GM12864 (cell line): ENCODE measurements at places on chromosomes 11 and 22.

DNA sequence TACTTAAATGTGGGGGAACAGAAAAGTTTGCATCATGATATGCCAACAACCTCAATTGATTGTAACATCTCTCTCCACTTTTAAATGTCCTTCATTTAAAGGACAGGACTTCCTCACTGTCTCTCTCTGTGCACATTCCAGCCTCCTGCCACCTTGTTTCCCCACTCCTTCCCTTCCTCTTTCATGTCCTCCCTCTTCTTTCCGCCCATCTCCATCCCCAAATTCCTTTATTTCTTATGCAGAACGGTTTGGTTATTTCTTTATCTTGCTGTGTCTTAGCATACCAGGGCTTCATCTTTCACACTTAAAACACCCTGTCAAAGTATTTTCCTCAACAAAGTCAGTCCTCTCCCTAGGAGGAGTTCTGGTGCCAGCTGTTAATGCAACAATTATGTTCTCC lies 293.8 kb downstream of the NXPE2 start:
- DNase-seq: no peak

GRCh38 chr22:44639891-44640617 lies 62.0 kb upstream of the PRR5 start:
- no peak for DNase-seq

GRCh38 chr11:117618982-117619355 lies 178.0 kb downstream of the DSCAML1 start:
- DNase-seq: no peak

DNA sequence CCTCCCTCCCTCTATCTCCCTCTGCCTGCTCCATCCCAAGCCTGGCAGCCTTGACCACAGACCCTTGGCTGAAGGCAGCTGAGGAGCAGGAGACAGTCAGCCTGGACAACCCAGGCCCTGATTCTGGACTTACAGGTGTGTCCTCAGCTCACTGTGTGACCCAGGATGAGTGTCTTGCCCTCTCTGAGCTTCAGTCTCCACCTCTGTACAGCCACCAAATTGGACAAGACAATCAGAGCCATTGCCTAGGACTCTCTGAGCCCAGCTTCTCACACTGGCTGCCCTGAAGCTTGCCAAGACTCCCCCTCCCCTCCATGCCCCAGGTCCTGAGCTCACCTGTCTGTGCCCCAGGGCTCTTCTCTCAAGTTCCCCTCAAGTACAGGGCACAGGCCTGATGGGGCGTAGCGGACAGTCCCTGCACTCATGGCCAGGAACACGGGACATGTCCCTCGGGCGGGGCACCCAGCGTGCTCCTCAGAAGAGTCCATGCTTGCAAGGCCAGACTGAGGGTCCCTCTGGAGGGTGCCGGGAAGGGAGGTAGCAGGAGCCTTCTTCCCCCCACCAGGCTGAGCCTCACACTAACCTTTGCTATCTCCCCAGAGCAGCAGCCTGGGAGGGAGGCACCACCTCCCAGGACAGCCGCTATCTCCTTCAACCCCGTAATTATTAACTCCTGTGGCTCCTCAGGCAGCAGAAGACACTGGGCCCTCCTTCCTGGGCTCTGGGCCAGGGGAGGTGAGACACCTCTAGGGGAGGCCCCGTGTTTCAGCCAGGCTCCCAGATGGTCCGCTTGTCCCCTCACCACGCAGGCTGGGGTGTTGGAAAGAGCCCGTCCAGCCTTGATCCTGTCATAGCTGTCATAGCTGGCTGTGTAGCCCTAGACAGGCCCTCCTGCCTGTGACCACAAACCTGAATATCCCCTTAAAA lies 2.6 kb upstream of the RAB3IL1 start:
- DNase-seq: no peak

GRCh38 chr22:28012832-28013460 lies 93.9 kb upstream of the PITPNB start:
- no peak for DNase-seq

GRCh38 chr11:86741839-86742805 lies 58.2 kb upstream of the PRSS23 start:
- DNase-seq: no peak

DNA sequence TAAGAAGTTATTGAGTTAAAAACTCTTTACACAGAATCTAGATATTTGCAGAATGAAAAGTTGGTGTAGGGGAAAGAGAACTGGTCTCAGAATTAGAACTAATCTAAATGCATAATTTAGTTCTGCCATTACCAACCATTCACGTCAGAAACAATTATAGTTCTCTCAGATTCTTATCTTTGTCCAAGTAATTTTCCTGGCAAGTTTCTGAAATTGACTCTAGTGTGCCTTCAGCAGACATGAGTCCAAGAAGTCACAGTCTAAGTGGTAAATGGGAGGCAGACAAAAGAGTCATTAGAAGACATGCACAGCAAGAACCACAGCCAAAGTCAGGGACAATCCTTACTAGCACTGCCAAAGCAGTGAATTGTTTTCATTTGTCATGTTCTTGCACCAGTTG lies 1870.1 kb downstream of the LRRC4C start:
- no peak for DNase-seq

- no peak for DNase-seq
Observed at GRCh38 chr22:22352371-22352999, 107.9 kb downstream of the VPREB1 start.

DNA sequence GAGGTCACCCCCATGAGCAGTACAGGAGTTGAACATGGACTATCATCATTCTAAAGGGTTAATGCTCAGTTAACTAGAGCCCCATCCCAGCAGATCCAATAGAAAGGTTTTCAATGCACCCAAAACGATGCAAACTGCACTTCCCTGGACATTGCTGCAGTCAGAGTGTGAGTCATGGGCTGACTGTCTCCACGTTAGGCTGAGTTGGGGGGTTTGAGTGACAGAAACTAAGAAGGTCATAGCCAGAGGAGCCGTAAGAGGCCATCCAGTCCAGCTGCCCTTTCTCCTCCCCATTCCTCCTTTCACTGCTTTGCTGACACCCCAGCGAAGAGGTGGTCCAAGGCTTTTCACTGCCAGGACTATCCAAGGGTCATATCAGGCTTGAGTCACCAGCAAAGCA lies 10.5 kb upstream of the OR2AT4 start:
- DNase-seq: no peak

DNA sequence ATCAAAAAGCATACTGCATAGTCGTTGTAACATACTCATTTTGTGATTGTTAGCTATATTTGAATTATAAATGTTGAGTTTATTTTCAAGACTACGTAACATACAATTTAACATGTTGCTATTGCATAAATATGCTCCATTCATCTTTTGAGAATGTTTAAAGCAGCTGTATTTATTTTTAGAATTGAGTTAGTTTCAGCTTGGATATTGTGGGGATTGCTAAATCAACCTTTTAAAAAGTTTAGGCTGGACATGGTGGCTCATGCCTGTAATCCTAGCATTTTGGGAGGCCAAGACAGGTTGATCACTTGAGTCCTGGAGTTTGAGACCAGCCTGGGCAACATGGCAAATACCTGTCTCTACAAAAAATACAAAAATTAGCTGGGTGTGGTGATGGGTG lies 288.1 kb downstream of the DYNC2H1 start:
- DNase-seq: no peak

GRCh38 chr22:28620244-28620922 lies 59.3 kb downstream of the TTC28 start:
- no peak for DNase-seq

- no peak for DNase-seq
Observed at GRCh38 chr11:96001037-96001436, 77.1 kb upstream of the MTMR2 start.

DNA sequence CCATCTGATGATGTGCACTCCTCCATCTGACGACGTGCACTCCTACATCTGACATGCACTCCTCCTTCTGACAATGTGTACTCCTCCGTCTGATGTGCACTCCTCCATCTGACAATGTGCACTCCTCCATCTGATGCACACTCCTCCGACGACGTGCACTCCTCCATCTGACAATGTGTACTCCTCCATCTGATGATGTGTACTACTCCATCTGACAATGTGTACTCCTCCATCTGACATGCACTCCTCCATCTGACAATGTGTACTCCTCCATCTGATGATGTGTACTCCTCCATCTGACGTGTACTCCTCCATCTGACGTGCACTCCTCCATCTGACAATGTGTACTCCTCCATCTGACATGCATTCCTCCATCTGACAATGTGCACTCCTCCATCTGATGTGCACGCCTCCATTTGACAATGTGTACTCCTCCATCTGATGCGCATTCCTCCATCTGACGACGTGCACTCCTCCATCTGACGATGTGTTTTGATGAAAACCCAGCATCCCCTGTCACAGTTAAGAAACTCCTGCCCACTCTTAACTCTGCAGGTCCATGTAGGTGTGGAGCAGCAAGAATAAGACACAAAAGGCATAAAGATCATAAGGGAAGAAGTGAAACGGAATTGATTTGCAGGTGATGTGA lies 9.7 kb upstream of the IL17REL start:
- no peak for DNase-seq

- no peak for DNase-seq
Observed at GRCh38 chr11:133950874-133951326, 5.9 kb downstream of the IGSF9B start.

GRCh38 chr22:32987081-32987631 lies 71.0 kb downstream of the SYN3 start:
- no peak for DNase-seq

GRCh38 chr11:17735818-17736578 lies 1.4 kb downstream of the KCNC1 start:
- DNase-seq: no peak

GRCh38 chr11:1640076-1640946 lies 10.7 kb downstream of the KRTAP5-5 start:
- DNase-seq: no peak

- no peak for DNase-seq
Observed at GRCh38 chr11:83256602-83257340, 29.4 kb downstream of the CCDC90B start.

DNA sequence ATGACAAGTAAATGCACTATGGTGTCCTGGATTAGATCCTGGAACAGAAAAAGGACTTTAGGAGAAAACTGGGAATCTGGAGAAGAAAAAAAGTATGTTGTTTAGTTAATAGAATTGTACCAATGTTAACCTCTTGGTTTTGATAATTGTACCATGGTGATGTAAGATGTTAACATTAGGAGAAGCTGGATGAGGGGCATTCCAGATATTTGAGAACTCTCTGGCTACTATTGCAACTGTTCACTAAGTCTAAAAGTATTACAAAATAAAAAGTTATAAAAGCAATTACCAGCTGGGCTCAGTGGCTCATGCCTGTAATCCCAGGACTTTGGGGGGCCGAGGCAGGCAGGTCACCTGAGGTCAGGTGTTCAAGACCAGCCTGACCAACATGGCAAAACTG lies 66.5 kb downstream of the EXT2 start:
- DNase-seq: no peak

DNA sequence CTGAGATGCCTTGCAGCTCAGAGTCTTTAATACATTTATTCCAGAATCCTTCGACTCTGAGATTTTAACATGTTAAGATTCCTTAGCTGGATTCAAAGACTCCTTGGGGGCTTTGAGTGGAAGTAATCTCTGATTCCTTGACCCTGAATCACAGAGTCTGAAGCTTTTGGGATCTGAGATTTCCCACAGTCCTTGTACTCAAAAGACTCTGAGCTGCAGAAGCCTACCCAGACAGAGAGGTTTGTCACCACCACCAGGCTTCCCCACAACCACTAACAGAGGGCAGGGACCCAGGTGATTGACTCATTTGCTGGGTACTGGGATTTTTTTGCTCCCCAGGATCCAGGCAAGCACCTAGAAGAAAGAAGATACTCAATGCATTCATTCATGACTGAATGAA lies 1.4 kb upstream of the SERPINH1 start:
- no peak for DNase-seq

GRCh38 chr11:7251836-7252682 lies at the start of gene SYT9:
Gene SYT9, plus strand, starts transcription at chr11:7251904. Its CDS starts 283 bp downstream, at chr11:7252187.
- DNase-seq: no peak

- no peak for DNase-seq
Observed at GRCh38 chr11:134176284-134176683, 47.5 kb downstream of the NCAPD3 start.

DNA sequence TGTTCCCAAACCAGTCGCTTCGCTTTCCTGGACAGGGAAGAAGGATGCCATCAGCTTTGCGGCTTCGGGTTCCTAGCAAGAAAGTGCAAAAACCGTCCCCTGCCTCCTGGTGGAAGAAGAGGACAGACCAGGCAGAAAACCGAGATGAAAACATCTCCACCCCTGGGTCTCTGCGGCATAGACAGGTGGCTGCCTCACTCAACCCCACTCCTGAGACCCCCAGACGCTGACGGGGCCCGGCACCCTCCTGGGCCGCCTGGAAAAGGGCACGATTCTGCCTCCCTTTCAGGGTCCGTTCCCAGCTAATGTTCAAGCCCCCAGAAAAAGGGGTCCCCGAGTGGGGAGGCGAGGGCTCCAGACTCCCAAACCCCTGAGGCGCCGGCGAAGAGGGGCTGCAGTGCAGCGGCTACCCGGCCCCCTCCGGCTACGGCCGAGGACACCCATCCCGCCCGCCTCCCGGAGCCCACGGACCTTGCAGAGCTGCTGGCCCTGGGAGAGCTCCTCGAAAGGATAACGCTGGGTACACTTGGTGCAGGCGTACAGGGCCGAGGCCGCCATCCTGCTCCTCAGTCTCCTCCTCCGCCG lies 569 bp downstream of the FAM76B start:
- no peak for DNase-seq

GRCh38 chr22:20595461-20595860 lies 88.1 kb downstream of the MED15 start:
- DNase-seq: no peak

- DNase-seq: no peak
Observed at GRCh38 chr11:11186249-11186648, 166.8 kb downstream of the CSNK2A3 start.
